LHCN-M2 (cell line): ENCODE measurements at places on chromosomes 7 and 10.
A peak's percentile ranks its signal among the peaks of the same experiment; 100 is the strongest.

GRCh38 chr7:43868681-43869005 lies 674 bp downstream of the MRPS24 start:
- DNase-seq, result no peak

DNA sequence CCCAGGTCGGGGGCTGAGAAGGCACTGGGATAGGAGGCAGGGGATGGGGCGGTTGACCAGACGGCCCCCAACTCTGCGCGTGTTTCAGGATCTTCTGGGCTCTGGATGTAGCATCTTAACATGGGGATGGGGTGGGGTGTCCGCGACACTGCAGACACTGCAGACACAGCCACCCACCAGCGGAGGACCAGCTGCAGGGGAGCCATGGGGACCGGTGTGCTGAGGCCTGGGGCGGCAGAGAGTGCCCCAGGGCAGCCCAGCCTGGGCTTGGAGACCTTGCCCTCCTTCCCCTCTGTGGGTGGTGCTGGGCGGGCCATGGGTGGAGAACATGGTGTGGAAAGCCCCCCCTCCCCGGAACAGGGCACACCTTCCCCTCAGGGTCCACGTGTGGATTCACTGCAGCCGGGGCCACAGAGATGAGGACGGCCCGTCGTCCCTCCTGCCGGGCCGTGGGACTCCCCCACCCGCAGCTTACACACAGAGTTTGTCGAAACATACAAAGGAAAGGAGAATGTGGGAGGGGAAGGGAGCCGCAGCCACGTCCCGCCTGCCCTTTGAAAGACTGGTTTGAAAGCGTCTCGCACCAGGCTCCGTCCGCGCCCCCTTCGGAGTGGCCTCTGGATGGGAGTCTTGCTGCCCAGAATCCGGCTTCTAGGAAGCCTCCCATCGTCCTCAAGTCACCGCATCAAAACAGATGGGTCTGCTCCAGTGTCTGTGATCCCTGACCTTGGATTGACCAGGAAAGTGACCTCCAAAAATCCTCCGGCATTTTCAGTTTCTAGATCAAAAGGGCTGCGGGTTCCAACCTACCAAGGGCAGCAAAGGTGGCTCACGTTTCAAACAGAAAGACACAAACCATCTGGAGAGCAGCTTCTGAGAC lies 91.5 kb upstream of the TCERG1L start:
- no peak for DNase-seq

- DNase-seq, result peak; percentile 33
Observed at GRCh38 chr10:94274142-94274787, 88.5 kb downstream of the NOC3L start.

GRCh38 chr10:20185116-20185515 lies 368.9 kb downstream of the PLXDC2 start:
- DNase-seq, result peak; percentile 2
